Activated CD8-positive, alpha-beta memory T cell treated with anti-CD3 and anti-CD28 coated beads for 24 hours (primary cell): ENCODE measurements at places on chromosomes 13 and 19.

GRCh38 chr19:1851654-1852580 lies 3.6 kb upstream of the REXO1 start:
- DNase-seq = peak; percentile 81

- no peak for DNase-seq
Observed at GRCh38 chr13:111210544-111211469, 95.7 kb downstream of the ARHGEF7 start.

GRCh38 chr19:4075373-4075772 lies 8.7 kb upstream of the ZBTB7A start:
- DNase-seq = no peak

GRCh38 chr19:43408043-43408442 lies 6.6 kb upstream of the TEX101 start:
- no peak for DNase-seq

DNA sequence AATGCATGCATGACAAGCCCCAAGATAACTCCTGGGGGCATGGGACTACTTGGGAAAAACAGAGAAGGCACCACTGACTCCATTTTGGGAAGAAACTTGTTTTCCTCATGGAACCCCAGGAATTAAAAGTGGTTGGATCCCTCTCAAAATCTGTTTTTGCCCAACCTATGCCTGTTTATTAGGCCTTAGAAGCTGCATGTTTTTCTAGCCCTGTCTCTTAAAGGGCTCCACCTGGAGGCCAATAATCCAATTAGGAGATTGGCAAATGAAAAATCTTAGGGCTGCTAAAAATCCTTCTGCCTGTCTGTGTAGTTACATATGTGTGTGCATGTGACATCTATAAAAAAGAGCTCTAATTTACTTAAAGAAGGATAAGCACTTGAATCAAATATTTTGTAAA lies 26.9 kb downstream of the MED4 start:
- DNase-seq = no peak

GRCh38 chr13:23680845-23681669 lies 110.8 kb downstream of the TNFRSF19 start:
- no peak for DNase-seq

DNA sequence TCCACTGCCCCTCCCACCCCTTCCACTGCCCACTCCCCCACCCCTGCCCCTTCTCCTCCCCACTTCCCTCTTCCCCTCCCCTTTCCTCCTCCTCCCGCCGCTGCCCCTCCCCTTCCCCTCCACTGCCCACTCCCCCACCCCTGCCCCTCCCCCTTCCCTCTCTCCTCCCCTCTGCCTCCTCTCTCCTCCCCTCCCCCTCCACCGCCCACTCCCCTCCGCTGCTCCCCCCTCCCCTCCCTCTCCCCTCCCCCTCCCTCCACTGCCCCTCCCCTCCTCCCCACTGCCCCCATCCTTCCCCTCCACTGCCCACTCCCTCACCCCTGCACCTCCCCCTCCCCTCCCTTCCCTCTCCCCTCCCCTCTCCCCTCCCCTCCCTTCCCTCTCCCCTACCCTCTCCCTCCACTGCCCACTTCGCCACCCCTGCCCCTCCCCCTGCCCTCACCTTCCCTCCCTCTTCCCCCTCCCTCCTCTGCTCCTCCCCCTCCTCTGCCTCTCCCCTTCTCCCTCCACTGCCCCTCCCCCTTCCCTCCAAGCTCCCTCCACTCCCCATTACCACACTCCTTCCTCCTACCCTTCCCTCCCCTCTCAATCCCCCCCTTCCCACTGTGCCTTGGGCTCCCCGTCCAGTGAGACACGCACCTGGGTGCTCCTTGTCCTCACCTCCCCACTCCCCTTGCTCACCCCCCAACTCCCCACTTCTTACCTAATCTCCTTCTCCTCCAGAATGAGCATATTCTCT lies 21.9 kb downstream of the ATP8B3 start:
- DNase-seq = no peak

- DNase-seq = peak; percentile 91
Observed at GRCh38 chr19:4186087-4186993, 3.9 kb downstream of the ANKRD24 start.

DNA sequence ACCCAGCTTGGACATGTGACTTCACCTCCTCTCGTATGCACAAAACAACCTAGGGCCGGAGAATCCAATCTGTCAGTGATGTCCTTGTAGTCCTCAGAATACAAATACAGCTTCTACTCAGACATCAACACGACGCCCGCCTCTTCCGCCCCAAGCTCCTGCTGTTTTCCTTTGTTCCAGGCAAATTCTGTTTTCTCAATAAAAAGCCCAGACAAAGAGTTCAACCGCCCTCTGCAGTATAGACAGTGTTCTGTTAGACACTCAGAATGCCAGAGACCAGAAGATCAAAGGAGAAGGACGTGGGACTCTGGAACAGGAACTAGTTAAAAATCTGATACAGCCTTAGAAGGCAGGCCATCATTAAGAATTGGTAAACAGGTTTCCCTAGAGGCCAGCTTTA lies 42.0 kb upstream of the GGACT start:
- no peak for DNase-seq

GRCh38 chr13:51826606-51827005 lies 18.4 kb downstream of the TMEM272 start:
- DNase-seq = no peak

DNA sequence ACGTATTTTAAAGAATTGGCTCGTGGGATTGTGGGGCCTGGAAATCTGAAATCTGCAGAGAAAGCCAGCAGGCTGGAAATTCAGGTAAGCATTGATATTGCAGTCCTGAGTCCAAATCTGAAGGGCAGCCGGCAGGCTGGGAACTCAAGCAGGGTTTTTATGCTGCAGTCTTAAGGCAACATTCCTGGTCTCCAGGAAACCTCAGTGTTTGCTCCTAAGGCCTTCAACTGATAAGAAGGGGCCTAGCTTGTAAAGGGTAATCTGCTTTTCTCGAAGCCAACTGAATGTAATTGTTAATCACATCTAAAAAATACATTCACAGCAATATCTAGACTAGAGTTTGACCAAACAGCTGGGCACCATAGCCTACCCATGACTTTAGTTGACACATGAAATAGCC lies 154.4 kb downstream of the EFNB2 start:
- no peak for DNase-seq

DNA sequence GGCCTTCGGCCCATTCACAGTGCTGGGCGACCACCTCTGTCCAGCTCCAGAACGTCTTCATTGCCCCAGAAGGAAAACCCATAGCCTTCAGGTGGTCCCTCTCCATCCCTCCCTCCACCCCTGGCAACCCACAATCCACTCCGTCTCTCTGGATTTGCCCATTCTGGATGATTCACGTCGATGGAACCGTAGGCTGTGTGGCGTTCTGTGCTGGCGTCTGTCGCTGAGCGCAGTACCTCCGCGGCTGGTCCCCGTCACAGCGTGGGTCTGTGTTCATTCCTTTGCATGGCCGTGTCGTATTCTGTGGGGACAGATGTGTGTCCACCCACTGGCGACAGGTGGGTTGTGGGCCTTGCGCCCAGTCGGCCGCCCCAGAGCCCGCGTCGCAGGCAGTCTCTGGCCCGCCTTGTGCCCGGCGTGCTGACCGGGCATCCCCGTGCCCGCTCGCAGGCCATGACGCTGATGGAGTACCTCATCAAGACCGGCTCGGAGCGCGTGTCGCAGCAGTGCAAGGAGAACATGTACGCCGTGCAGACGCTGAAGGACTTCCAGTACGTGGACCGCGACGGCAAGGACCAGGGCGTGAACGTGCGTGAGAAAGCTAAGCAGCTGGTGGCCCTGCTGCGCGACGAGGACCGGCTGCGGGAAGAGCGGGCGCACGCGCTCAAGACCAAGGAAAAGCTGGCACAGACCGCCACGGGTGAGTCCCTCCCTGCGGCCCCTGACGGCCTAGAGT lies 10.1 kb downstream of the EPN1 start:
- DNase-seq = no peak

DNA sequence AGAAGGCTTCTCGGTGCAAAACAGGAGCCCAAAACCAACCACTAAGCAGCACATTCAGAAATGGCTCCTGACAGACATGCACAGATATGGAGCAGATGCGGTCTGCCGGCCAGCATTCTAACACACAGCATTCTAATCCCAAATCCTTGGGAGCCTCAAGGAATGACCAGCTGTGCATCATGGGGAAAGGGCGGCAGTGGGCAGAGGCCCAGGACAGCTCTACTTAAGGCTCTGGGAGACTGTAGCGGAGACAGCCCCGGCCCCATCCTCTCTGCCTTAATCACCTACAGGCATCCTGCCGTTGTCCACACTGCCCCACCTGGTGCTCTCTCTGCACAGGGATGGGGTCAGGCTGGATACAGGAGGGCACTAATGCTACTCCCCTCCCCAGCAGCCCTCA lies 1016.0 kb downstream of the UQCRFS1 start:
- no peak for DNase-seq

DNA sequence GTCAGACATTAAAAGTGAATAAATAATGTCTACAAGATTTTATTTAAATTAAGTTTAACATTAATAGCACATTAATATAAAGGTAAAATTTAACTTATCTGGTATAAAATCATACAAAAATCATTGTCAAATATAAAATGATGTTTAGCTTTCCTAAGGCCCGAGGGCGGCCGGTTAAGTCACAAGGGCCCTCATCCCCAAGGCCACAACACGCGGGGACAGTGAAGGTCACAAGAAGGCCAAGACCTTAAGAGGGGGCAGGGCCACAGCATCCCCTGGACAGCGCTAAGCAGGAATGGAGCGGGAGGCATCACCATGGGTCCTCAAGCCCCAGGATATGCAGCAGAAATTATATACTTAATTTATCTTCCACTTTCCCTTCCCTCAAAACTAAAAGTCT lies 62.7 kb upstream of the ZNF85 start:
- DNase-seq = no peak

- no peak for DNase-seq
Observed at GRCh38 chr19:5127717-5128116, 158.8 kb downstream of the KDM4B start.

- no peak for DNase-seq
Observed at GRCh38 chr13:26343816-26344215, 89.9 kb downstream of the CDK8 start.

- DNase-seq = no peak
Observed at GRCh38 chr13:100212904-100213553, 124.1 kb downstream of the PCCA start.

DNA sequence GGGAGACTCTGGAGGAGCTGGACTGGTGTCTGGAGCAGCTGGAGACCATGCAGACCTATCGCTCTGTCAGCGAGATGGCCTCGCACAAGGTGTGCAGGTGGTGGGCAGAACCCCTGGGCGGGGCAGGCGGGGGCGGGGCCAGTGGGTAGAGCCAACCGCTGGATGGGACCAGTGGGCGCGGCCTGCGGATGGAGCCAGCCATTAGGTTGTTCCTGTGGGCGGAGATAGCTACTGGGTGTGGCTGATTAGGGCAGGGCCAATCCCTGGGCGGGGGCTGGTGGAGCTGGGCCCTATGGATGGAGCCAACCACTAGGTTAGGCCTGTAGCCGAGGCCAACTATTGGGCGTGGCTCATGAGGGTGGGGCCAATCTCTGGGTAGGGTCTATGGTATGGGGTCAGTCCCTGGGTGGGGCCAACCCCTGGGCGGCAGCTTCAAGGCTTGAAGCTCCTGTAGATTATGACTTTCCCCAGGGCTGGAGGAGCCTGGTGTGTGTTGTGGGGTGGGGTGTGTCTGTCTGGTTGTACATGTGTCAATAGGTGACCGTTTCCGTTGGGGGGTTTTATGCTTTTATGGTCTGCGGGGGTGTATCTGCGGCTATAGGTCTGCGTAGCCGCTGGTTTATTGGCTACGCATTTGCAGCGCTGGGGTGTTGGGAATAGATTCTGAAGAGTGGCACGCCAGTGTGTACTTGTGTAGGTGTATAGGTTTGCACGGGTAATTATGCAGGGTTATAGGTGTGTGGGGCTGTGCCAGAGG lies 30.7 kb downstream of the PDE4A start:
- no peak for DNase-seq

DNA sequence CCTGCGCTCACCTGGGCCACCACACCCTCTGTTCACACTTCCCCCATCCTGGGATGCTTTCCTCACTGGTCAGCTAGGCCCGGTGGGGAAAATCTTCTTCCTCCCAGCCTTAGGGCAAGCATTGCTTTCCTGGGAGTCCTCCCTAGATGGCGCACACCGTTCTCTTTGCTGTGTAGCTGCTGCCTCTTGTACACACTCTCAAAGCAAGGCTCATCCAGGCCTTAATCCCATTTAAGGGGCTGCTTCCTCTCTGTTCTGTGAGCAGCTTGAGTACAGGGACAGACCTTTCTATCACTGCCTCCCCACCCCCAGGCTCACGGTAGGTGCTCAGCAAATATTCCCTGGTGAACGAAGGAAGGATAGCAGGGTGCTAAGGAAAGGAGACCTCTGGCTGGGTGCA lies 11.1 kb downstream of the SLC7A10 start:
- no peak for DNase-seq

DNA sequence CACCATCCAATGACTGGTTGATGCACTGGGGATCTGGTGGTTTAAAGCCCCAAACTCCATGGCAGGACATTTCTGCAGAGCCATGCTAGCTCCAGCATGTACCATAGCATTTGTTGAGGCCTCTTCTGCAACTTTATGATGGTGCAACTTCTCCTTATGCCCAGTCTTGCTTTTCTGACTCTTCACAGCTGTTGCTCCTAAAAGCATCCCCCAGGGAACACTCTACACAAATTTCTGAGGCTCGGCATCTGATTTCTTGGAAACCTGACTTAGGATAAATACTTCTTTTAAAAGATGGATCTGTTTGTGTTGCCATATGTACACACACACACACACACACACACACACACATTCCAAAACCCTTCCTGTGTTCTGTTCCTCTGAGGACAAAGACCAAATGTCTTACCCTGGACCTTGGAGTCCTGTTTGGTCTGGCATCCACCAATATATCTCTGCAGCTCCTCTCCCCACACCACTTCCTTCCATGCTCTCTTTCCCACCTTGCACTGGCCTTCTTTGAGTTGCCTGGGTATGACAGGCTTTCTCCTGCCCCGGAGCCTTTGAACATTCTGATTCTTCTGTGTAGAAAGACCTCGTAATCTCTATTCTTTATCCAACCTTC lies 388.5 kb upstream of the ZNF507 start:
- no peak for DNase-seq

DNA sequence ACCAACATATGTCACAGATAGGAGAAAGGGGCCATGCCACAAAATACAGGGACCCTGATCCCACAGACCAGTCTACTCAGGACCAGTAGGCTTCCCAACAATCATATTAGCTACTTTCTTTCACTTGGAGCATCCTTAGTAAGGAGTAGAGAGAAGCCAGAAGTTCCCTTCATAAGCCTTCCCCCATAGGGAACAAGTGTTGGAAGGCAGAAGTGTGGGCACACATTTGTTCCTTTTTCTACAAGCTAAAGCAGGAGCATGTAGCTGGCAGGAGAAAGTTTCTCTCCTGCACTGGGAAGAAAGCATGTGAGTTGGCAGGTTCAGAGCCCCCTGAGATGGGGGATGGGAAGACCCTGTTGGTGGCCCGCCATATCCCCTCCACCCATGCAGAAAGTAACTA lies 165.4 kb downstream of the KCTD12 start:
- no peak for DNase-seq

DNA sequence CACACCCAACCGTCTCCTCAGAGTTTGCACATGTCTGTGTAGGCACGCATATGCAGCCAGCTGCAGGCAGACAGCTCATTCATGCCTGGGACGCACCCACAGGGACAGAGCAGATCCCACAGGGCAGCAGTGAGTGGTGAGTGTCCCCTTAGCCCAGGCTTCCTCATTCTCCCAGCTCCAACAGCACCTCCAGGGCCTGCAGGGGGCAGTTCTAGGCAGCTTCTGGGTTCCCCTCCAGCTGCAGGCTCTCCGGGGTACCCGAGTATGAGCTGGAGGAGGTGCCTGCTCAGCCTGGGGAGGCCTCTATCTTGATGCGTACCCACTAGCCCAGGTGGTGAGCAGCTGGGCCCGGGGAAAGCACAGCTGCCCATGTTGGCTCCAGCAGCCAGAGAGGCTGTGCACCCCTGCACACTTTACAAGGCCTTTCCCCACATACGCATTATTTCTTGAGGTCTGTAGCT lies 1.3 kb upstream of the SHANK1 start:
- DNase-seq = no peak

GRCh38 chr19:1746401-1747284 lies 6.7 kb upstream of the ONECUT3 start:
- peak; percentile 59 for DNase-seq
